Mesothelial cell of epicardium (in vitro differentiated cells): ENCODE measurements at places on chromosomes 3 and 15. TPM values are rescaled to one million over a fixed set of nuclear protein-coding genes. Genes with fewer than 3 reads are reported as not detected.
A peak's percentile ranks its signal among the peaks of the same experiment; 100 is the strongest.

DNA sequence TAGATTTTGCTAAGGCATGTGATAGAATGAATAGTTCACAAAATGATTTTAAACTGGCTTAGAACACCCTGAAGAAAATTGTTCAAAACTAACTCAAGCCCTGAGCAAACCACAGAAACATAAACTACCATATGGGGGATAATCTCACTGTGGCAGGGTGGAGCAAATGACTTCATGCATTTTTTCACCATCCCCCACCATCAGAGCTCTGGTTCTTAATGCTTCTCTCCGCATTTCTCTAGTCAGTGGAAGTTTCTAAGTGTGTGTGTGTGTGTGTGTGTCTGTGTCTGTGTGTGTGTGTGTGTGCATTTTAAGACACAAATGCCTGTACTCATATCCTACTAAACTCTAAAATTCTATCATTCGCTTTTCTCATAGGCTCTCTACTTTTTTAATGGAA, 107.1 kb upstream of the PHLDB2 start:
- peak overlapping the region; percentile 8 for H3K27ac ChIP-seq
- DNase-seq = no peak
- no peaks in the 10 kb centered on the region for H3K27me3 ChIP-seq
- peaks cover 14% of the 10 kb centered on the region for H3K4me1 ChIP-seq

DNA sequence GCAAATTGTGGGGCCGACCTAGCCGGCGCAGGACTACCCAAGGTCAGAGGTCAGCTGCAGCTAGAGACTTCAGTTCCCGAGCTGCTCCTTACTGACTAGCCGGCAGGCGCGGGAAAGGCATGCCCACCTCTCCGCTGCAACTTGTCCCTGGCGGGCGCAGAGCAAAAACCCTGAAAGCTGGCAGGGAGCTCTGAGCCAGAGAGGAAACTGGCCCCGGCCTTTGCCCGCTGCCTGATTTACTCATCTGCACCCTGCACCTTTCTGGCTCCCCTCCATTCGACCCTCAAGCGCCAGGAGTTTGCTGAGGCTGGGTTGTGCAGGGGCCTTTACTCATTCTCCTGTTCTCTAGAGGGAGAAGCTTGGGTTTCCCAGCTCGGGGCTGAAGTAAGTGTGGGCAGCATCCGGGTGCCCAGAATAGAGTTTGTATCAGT, 1.5 kb downstream of the ZIC4 start:
- H3K4me1 ChIP-seq = peaks cover 9% of the 10 kb centered on the region
- no peak for DNase-seq
- H3K4me3 ChIP-seq = no peak overlapping the region
- no peaks in the 10 kb centered on the region for H3K36me3 ChIP-seq
- no peak overlapping the region for H3K27ac ChIP-seq

DNA sequence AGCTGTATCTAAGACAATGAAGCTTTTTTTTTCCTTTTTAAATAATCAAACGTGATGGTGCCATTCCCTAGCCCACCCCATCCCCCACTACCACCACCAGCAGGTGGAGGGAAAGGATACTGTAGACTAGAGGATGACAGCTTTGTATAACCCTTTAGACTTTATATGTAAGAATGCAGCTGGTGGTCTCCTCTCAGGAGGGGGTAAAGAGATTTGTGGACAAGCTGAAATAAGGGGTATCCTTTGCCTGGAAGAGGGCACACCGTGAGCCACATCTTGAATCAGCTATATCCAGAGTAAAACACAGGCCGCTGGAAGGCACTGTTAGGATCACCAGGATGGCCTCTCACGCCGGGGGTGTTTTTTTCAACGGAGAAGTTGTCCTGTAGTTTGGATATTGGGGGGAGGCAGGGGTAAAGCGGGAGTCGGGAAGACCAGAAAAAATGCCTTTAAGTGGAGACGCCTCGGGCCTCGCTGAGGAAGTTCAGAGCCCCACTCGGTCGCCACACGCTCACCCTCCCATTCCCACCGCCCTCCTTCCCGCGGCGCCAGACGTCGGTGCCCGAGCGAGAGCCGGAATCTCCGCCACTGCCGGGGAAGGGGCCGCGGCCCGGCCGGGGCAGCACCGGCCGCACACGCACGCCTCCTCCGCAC, 986 bp downstream of the KPNA4 start:
- H3K4me1 ChIP-seq = peaks cover 48% of the 10 kb centered on the region
- H3K36me3 ChIP-seq = peaks cover 15% of the 10 kb centered on the region
- H3K27ac ChIP-seq = peak overlapping the region; percentile 98
- H3K27me3 ChIP-seq = no peaks in the 10 kb centered on the region
- H3K4me3 ChIP-seq = peak overlapping the region; percentile 90

- no peak overlapping the region for H3K27ac ChIP-seq
- H3K4me3 ChIP-seq = no peak overlapping the region
- H3K36me3 ChIP-seq = no peaks in the 10 kb centered on the region
- H3K4me1 ChIP-seq = peaks cover 6% of the 10 kb centered on the region
- no peak for DNase-seq
These were observed 6.6 kb upstream of the KBTBD8 start for GRCh38 chr3:66991459-66991858.

GRCh38 chr3:14471690-14472089, 68.5 kb downstream of the GRIP2 start:
- no peak overlapping the region for H3K27ac ChIP-seq
- no peak for DNase-seq
- peaks cover 14% of the 10 kb centered on the region for H3K4me1 ChIP-seq
- no peak overlapping the region for H3K4me3 ChIP-seq
- peaks cover 23% of the 10 kb centered on the region for H3K36me3 ChIP-seq
- no peaks in the 10 kb centered on the region for H3K27me3 ChIP-seq

GRCh38 chr3:13822042-13822441, 57.8 kb downstream of the WNT7A start:
- H3K4me3 ChIP-seq = no peak overlapping the region
- no peaks in the 10 kb centered on the region for H3K36me3 ChIP-seq
- peaks cover 1% of the 10 kb centered on the region for H3K27me3 ChIP-seq
- H3K27ac ChIP-seq = no peak overlapping the region

GRCh38 chr3:139659511-139659910, 18.3 kb downstream of the NMNAT3 start:
- H3K4me1 ChIP-seq = peaks cover 19% of the 10 kb centered on the region
- peaks cover 9% of the 10 kb centered on the region for H3K36me3 ChIP-seq
- no peak overlapping the region for H3K4me3 ChIP-seq

DNA sequence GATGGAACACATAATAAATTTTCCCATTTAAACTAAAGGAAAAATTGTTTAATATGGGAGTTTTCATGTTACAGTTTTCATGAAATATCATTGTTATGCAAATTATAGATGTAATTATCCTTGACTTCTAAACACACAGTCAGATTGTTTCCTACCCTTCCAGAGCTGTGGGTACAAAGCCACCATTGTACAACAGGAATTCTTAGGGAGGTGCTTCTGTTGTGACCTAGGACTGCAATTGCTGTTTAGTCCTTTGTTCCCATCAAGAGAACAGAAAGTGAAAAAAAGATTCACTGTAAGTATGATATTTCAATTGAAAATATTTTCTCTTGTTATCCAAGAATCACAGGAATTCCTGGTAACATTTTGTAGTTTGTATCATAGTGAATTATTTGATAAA, 455.3 kb upstream of the NAALADL2 start:
- no peaks in the 10 kb centered on the region for H3K4me1 ChIP-seq
- DNase-seq = no peak
- peaks cover 1% of the 10 kb centered on the region for H3K36me3 ChIP-seq
- H3K4me3 ChIP-seq = no peak overlapping the region

The IQCF5 gene
- not detected in 3 replicates for total RNA-seq

DNA sequence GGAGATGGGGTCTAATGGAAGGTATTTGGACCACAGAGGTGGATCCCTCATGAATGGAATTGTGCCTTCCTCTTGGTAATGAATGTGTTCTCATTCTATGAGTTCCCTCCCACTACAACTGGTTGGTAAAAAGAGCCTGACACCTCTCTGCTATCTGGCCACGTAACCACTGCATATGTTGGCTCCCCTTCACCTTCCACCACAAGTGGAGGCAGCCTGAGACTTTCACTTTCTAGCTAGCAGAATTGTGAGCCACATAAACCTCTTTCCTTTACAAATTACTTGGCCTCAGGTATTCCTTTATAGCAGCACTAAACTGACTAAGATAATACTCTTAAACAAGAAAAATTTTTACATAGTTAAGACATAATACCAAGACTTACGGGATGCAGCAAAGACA, 155.3 kb downstream of the NR1I2 start:
- peaks cover 7% of the 10 kb centered on the region for H3K36me3 ChIP-seq
- no peak overlapping the region for H3K27ac ChIP-seq
- DNase-seq = no peak
- H3K27me3 ChIP-seq = no peaks in the 10 kb centered on the region

- H3K27me3 ChIP-seq = peaks cover 5% of the 10 kb centered on the region
- H3K27ac ChIP-seq = no peak overlapping the region
- DNase-seq = no peak
These were observed 543.3 kb downstream of the SQOR start for GRCh38 chr15:46178138-46178537.

GRCh38 chr15:73321496-73322450, 47.0 kb downstream of the HCN4 start:
- peaks cover 19% of the 10 kb centered on the region for H3K27me3 ChIP-seq
- no peak overlapping the region for H3K27ac ChIP-seq
- no peaks in the 10 kb centered on the region for H3K4me1 ChIP-seq
- DNase-seq = no peak
- no peaks in the 10 kb centered on the region for H3K36me3 ChIP-seq
- H3K4me3 ChIP-seq = no peak overlapping the region

DNA sequence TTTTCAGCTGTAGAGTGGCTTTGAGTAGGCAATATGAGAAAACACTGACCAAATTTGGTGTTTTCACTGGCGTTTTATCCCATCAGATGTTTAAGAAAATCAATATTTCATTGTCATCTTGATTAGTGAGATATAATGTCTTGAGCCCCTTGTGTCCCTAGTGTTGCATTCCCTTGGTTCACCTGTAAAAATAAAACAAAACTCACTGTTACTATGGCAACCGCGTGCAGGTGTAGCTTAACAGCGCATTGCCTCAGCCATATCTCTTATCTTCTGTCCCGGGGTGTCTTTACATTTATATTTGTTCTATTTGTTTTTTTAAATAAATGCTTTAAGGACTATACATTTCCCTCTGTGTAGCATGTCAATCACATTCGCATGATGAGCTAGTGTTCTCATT, 551.6 kb downstream of the ZIC1 start:
- no peaks in the 10 kb centered on the region for H3K27me3 ChIP-seq
- no peak overlapping the region for H3K4me3 ChIP-seq
- DNase-seq = no peak
- H3K4me1 ChIP-seq = peaks cover 5% of the 10 kb centered on the region
- H3K36me3 ChIP-seq = no peaks in the 10 kb centered on the region

The NOX5 gene
- 0.07 to 0.20 TPM (median 0.14 TPM) in 3 replicates for total RNA-seq

The C3orf22 gene
- 0.22 to 0.38 TPM in 2 of 3 replicates, not detected in the other for total RNA-seq

DNA sequence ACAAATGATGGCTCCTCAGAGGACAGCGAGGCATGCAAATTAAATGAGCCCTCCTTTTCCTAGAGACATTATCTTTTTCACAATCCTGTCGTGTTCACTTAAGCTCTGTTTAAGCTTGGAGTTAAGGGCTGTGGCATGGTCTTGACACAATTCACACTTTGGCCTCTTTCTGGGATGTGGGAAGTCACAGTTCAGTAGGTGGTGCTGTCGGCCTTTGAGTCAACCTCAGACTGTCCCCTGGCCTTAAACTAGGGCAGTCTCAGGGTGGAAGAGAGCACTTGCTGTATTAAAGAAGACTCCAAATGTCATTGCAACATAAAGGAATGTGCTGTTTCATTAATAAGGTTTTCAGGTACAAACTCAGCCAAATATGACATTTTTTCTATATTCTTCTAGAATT, 351.0 kb downstream of the MCTP2 start:
- no peaks in the 10 kb centered on the region for H3K27me3 ChIP-seq
- no peak overlapping the region for H3K4me3 ChIP-seq

The LTK gene
- 0.91 to 1.2 TPM (median 1.0 TPM) in 3 replicates for total RNA-seq

The PLXNB1 gene
- total RNA-seq = 203 to 214 TPM (median 211 TPM) in 3 replicates

The MELTF gene
- 9.1 to 9.9 TPM (median 9.2 TPM) in 3 replicates for total RNA-seq

- H3K36me3 ChIP-seq = peaks cover 1% of the 10 kb centered on the region
- peaks cover 12% of the 10 kb centered on the region for H3K4me1 ChIP-seq
- H3K4me3 ChIP-seq = no peak overlapping the region
- no peaks in the 10 kb centered on the region for H3K27me3 ChIP-seq
- no peak overlapping the region for H3K27ac ChIP-seq
- DNase-seq = no peak
These were observed 87.8 kb downstream of the C3orf85 start for GRCh38 chr3:109224333-109224732.

DNA sequence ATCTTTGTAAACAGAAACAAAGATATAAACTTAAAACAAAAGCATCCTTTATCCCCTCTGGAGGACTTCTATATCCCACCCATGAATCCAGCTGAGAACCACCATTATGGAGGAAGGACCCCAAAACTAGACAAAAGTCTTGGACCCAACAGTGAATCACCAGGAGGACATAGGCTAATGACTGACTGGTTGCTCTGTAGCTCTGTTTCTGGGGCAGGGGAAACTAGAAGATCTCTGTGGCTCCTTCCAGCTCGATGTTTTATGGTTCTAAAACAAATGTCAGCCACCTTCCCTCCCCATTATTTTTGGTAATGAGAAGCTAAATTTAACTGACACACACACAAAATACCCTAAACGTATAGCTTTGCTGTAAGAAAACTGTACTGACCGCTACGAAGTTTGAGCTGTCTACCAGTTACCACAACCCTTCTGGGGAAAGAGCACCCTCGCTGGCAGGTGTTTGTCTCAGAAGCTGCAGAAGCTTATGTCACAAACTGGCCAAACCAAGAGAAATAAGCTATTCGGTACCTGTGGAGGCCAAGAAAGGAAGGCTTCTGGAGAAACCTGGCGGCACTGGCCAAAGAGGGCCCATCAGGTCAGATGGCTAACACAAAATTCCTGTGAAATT, 36.4 kb downstream of the MB21D2 start:
- peak overlapping the region; percentile 67 for H3K27ac ChIP-seq
- H3K4me3 ChIP-seq = no peak overlapping the region
- H3K4me1 ChIP-seq = peaks cover 67% of the 10 kb centered on the region
- peaks cover 3% of the 10 kb centered on the region for H3K36me3 ChIP-seq

- H3K27ac ChIP-seq = peak overlapping the region; percentile 27
- H3K4me1 ChIP-seq = peaks cover 17% of the 10 kb centered on the region
- no peaks in the 10 kb centered on the region for H3K27me3 ChIP-seq
- DNase-seq = no peak
- H3K4me3 ChIP-seq = no peak overlapping the region
- no peaks in the 10 kb centered on the region for H3K36me3 ChIP-seq
These were observed 642.3 kb downstream of the RBMS3 start for GRCh38 chr3:29922992-29923746.

- peaks cover 64% of the 10 kb centered on the region for H3K27me3 ChIP-seq
- no peak overlapping the region for H3K27ac ChIP-seq
- H3K36me3 ChIP-seq = no peaks in the 10 kb centered on the region
These were observed 4.4 kb upstream of the SYNM start for GRCh38 chr15:99100245-99101173.

GRCh38 chr3:96319166-96319565, 495.2 kb upstream of the EPHA6 start:
- no peaks in the 10 kb centered on the region for H3K27me3 ChIP-seq
- DNase-seq = no peak
- H3K4me3 ChIP-seq = no peak overlapping the region
- no peak overlapping the region for H3K27ac ChIP-seq
- no peaks in the 10 kb centered on the region for H3K4me1 ChIP-seq

The TRAIP gene
- 10.4 to 15.0 TPM (median 10.6 TPM) in 3 replicates for total RNA-seq

- peaks cover 76% of the 10 kb centered on the region for H3K4me1 ChIP-seq
- no peaks in the 10 kb centered on the region for H3K36me3 ChIP-seq
- H3K27ac ChIP-seq = peak overlapping the region; percentile 30
These were observed 58.6 kb upstream of the TSC22D2 start for GRCh38 chr3:150349314-150350097.
